LNCaP clone FGC (cell line): ENCODE measurements at places on chromosomes 2 and 18.

DNA sequence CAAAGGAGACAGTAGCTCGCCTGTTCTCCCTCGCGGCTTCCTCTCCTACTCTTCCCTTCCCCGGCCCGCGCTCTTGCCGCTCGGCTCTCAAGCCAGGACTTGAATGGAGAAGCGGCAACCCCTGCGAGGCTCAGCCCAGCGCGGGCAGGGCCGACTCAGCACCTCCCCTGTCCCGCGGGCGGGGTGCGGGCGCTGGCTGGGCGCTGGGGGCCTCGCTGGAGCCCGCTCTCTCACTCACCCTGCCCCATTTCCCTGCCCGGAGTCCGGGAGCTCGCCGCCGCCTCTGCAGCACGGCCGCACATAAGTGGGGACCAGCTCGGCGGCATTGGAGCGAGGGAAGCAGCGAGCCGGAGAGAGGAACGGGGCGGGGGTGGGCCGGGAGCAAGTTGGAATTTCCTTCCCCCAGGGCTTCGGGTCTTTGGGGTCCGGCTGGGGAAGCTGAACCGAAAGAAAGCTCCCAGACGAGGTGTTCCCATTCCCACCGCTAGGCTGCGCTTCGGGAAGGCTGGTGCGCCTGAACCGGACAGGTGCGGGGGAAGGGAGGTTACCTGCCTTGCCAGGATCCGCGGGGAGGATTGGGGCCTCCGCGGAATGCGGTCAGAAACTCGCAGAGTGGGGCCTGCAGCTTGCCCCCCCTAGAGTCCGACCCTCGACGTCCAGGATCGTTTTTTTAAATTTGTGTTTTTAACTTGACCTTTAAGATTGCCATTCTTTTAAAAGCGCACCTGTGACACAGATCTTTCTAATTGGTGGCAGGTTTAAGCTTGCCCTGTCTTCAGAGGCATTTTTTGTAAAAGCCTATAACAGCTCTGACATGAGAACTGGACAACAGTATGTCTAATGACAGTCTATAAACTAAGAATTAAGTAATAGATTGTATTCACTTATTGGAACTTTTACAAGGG lies at the start of gene COBLL1:
Gene COBLL1 (minus strand): TSS at position 105 of the 905 bp plus-strand sequence. CDS start 627 bp downstream, outside the sequence.
- no peak for DNase-seq

DNA sequence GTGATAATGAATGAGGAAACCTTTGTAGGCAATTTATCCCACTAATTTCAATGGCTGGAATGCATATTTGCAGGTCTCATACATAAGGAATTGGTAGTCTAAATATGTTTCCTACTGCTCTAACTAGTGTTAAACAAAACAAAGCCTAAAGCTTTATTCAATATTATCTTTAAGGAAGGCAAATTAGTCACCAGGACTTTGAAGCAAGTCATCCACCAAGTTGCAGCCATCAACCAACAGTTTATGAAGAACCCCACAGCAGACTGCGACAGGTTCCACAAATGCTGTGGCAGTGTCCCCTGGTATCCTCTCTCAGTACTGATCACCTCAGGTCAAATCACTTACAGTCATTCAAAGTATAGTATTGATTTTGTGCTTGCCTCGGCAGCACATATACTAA lies 181.5 kb upstream of the ZFP36L2 start:
- no peak for DNase-seq

DNA sequence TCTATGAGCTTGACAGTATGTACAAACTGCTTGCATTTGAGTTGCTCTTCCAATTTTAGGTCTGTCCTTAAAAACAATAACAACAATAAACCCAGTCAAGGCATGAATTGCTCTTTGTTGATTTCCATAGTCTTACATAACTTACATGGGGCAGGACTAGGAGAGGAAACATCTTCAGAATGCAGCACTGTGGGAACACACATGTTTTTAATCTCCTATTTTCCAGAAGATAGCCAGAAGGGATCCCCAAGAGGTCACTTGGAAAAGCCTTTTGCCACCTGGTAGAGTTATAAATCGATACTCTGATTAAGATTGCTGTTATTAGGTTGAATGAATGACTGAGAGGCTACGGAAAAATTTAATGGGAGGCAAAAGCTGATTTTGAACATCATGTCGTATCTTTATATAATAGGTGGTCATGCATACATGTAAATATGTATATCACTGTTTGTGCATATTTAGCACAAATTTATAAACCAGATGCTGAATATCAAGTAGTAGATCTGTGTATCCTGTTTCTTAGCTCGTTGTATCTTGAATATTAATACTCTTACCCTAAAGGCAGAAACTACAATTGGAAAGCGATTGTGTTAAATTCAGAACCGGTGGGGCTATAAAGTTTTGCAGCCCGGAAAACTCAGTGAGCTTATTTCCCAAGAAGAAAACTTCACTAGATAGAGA lies 479.4 kb upstream of the TCF4 start:
- no peak for DNase-seq

- DNase-seq = no peak
These were observed 5.9 kb downstream of the GYPC start for GRCh38 chr2:126661702-126662500.

DNA sequence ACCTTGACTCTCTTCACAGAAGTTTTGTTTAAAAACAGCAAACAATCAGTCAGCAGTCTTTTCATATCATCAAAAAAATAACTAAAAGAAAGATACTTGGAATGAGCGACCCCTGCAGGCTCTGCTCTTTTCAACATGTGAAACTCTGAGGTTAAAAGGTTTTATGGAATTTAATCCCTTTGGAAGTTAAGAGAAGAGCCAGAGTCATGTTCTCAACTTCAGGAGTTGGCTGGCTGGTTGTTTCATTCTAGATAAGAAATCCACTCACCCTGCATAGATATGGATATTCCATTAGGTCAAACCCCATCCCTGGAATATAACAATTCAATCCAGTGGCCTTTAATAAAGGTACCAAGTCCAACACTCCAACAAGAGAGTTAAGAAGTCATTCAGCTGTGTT lies 115.6 kb upstream of the RMDN2 start:
- DNase-seq = no peak

DNA sequence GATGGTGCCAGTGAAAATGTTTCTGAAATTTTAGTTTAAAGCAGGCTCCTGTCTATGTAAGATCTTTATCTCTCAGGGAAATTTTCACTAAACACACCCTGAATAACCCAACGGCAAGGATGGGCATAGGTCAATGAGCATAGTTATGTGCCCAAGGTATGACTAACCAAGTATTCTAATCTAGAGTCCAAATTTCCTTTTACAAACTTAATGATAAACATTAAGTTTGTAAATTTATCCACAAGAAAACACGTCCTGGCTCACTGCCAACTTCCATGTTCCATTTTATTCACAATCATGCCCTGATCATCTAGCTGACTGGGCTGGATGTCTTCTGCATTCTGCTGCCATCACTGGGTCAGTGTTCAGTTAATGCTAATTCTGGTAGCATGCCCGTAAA lies 151.2 kb downstream of the SRBD1 start:
- no peak for DNase-seq

- DNase-seq = peak; percentile 69
These were observed at the start of gene PDE11A for GRCh38 chr2:178072383-178073301. PDE11A (minus strand) TSS chr2:178072777; CDS start chr2:178072437, 340 bp downstream.

DNA sequence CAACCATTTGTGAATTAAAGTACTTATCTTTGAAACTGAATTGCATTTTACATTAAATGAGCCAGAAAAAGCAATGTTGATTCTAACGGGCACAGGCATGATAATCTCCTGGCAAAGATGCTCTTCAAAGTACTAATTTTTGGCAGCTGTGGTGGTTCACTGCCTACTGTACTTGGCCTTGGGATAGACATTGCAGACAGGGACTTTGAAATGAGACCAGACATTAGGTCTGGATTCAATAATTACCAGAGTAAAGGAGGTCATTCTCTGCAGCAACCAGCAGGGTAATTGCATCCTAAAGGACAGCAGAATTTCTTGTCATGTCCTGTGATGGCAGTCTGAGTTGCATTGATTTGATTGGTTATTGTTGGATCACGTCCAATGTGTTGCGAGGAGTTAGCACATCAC lies 986.5 kb downstream of the TDRD15 start:
- no peak for DNase-seq

DNA sequence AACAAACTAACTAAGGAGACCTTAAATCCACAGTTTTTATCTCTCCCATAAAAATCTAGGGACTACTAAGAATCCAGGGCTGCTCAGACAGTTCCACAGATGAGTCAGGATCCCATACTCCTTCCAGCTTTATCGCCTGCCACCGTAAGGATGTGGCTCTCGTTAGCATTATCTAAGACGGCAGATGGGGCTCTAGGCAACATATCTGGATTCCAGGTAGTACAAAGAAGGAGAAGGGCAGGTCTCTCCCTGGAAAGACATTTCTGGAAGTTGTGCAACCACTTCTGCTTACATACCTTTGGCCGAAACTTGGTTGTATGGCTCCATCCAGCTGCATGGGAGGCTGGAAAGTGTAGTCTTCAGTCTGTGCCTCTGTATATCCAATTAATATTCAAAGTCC lies 149.4 kb downstream of the SP3 start:
- no peak for DNase-seq
